ENCODE measurements at places on chromosomes 12 and 14. TPM values are rescaled to one million over a fixed set of nuclear protein-coding genes. Genes with fewer than 3 reads are reported as not detected.

Gene SYNDIG1L
- total RNA-seq: not detected

Gene EIF2S3B
- 1.5 TPM for total RNA-seq

Gene PTPRO
- total RNA-seq: not detected

Gene ADCY4
- total RNA-seq: 34.2 TPM

Gene NID2
- total RNA-seq: 191 TPM

Gene CLEC2A
- not detected for total RNA-seq

Gene RILPL2
- 5.0 TPM for total RNA-seq

Gene SERPINA12
- not detected for total RNA-seq

Gene RPS6KA5
- total RNA-seq: 8.5 TPM

Gene RERGL
- not detected for total RNA-seq

Gene PPP1R36
- 0.29 TPM for total RNA-seq

Gene INHBE
- not detected for total RNA-seq

Gene ANKRD52
- total RNA-seq: 25.0 TPM

Gene ITGB7
- not detected for total RNA-seq

Gene ZFHX2
- total RNA-seq: 0.86 TPM

Gene ERBB3
- not detected for total RNA-seq

Gene RARG
- total RNA-seq: 4.9 TPM

Gene RPGRIP1
- total RNA-seq: not detected

Gene TSPAN19
- total RNA-seq: not detected

Gene ZNF891
- total RNA-seq: 2.0 TPM

Gene ADAMTS20
- not detected for total RNA-seq

Gene TOMM20L
- not detected for total RNA-seq

Gene ARF3
- total RNA-seq: 83.8 TPM

Gene KRT6A
- not detected for total RNA-seq

Data from thoracic aorta endothelial cell (primary cell).